Stimulated activated CD8-positive, alpha-beta memory T cell treated with anti-CD3 and anti-CD28 coated beads, Interleukin-12 subunit alpha, Interleukin-12 subunit beta, amount 100 ng/mL, for 4 hours (primary cell): ENCODE measurements at places on chromosomes 12 and 14.

- DNase-seq = no peak
These were observed 27.0 kb upstream of the TMEM260 start for GRCh38 chr14:56552615-56553014.

- DNase-seq = no peak
These were observed 38.5 kb downstream of the PTGER2 start for GRCh38 chr14:52352569-52352968.

DNA sequence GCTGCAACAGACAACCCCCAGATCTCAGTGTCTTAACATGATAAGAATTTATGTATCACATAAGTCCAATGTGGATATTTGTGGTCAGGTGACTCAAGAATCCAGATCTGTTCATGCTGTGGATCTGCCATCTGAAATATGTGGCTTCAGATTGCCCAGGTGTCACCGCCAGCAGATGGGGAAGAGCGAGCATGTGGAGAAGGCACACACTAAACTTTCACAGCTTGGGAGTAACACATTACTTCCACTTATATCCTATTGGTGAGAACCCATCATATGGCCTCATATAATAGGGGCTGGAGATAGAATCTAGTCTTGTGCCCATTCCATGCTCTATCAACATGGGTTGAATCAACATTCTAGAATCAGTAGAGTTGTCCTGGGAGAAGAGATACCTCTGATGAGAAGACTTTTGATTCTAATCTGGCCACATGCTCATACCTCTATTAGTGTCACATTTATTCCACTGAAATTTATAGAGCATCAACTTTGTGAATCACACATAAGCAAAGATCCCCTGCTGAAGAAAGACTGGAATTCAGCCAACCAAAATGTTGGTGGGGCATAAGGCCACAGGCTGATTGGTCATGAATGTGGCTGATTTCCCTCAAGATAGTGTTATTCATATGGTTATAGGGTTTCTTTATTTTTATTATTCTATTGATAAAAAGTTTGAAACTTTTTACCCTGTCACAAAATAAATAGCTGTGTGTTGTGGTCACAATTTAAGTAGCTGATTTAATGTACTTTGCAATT, 6.0 kb upstream of the CALCOCO1 start:
- no peak for DNase-seq

DNA sequence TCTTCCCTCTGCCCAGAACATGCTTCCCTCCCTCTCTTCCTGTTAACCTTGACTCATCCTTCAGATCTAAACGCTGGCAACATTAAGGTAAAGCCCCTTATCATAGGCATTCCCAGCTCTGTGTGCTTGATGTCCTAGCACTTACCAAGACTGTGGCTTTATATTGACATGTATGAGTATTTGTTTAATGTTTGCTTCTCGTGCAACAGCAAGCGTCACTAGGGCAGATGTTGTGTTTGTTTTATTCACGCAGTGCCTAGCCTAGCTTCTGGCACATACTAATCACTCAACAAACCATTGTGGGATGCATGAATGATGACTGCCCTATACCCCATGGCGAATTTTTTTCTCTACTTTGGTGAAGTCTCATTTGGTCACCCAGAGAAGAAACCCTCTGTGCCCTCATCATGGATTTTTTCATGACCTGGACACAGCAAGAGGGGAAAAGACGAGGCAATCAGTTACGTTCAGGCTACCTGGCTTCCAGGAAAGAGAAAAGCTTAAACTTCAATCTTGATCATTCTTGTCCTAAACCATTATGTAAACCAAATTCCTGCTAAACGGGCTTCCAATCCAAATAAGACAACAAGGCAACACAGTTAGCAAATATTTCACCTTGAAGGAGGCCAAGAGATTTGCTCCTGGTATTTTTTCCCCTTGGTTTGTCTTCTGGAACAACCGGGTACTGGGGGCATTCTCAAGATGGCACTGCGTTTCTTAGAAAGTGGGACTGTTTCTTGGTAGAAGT, 47.9 kb upstream of the SOCS2 start:
- no peak for DNase-seq

- no peak for DNase-seq
These were observed 289.0 kb upstream of the RPL10L start for GRCh38 chr14:46940611-46941010.

DNA sequence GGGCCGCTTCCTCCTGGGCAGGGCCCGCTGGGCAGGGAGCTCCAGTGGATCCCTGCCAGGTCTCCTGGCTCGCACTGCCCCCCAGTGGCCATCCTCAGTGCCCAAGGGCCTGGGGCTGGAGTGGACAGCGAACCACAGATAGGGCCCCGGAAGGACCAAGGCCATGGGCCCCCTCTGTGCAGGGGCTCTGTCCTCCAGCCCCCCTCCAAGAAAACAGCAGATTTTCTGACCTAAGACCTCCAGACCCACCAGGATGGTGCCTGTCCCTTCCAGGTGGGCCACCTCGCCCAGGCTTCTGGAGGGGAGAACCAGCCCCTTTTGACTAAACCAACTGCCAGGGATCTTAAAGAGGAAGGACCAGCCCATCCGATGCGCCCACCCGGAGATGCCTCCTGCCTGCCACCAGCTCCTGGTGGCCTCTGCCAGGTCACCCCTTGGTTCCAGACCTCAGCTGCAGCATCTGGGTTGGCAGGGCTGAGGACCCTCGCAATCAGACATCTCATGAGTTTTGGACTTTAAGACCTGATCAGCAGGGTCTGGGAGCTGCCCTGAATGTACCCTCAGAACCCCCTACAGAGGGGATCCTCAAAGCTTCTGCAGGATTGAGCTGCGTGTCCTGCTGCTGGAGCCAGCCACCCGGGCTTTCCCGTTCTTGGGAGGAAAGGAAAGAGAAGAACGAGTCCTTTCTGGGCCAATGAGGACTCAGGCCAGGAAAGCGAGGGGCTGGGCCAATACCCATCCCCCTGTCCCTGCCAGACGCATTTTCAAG, 325.8 kb upstream of the DIO3 start:
- DNase-seq = no peak

DNA sequence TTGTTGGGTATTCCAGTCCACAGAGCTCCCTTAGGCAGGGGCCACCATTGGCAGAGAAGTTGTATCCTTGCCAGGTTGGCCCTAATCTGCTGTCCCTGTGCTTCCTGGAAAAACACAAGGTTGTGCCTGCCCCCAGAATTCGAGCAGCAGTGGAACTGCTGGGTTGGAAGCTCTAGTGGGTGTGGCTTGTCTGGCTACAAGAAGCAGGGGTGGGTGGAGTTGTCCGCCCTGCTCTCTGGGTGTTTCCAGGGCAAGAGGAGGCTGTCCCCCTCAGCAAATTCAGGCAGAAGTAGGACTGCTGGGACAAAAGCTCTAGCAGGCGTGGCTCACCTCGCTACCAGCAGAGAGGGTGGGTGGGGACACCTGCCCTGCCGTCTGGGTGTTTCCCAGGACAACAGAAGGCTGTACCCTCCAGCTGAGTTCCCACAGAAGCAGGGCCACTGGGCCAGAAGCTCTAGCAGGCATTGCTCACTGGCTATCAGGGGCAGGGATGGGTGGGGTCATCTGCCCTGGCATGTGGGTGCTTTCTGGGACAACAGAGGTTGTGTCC, 72.8 kb upstream of the NPAS3 start:
- DNase-seq = no peak

- DNase-seq = no peak
These were observed 55.5 kb downstream of the FAM222A start for GRCh38 chr12:109768901-109769670.

DNA sequence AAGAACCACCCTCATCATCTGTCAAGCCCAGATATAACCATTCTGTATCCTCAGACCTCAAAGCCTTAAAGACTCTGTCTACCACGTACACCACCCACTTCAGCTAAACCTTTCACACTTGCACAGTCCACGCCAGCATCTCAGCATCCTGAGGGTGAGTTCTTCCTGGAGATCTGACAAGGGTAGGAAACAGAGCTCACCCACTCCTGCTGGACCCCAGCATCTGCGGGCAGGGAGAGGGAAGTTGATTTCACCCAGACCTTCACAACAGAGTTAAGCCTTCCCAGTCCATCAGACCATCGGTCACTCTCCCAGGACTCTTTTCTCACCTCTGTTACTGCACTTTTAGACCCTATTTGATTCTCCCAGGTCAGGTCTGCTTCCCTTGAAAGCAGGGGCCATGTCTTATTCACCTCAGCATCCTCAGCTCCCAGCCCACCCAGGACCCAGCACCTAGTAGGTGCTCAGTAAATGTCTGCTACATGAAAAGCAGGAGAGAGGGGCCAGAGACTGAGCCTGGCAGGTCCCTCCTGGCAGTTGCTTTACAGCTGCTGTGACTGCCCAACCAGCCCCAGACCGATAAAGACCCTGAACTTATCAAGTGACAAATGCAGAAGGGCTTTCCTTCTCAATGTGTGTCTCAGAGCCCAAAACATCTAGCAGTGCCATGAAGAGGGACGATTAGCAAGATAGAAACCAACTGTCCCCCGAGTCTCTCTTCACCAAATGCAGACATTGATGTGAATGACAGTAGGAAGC, 34.1 kb downstream of the ANO2 start:
- no peak for DNase-seq

DNA sequence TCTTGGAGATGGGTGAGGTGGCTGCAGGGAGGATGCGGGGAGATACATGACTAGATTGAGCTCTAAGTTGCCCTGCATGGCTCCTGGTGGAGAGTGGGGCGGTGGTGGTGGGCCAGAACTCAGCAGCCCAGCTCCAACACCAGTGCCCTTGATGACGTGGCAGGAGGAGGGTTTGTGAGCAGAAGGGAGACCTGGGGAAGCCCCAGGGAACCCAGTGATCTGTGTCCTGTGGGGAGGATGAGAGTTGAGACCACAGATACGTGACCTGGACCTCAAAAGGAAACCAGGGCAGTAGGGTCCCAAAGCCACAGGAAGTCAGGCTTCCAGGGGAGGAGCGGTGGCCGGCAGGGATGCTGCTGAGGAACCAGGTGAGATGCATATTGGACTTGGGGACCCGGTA, 989.1 kb upstream of the TMEM132C start:
- no peak for DNase-seq

DNA sequence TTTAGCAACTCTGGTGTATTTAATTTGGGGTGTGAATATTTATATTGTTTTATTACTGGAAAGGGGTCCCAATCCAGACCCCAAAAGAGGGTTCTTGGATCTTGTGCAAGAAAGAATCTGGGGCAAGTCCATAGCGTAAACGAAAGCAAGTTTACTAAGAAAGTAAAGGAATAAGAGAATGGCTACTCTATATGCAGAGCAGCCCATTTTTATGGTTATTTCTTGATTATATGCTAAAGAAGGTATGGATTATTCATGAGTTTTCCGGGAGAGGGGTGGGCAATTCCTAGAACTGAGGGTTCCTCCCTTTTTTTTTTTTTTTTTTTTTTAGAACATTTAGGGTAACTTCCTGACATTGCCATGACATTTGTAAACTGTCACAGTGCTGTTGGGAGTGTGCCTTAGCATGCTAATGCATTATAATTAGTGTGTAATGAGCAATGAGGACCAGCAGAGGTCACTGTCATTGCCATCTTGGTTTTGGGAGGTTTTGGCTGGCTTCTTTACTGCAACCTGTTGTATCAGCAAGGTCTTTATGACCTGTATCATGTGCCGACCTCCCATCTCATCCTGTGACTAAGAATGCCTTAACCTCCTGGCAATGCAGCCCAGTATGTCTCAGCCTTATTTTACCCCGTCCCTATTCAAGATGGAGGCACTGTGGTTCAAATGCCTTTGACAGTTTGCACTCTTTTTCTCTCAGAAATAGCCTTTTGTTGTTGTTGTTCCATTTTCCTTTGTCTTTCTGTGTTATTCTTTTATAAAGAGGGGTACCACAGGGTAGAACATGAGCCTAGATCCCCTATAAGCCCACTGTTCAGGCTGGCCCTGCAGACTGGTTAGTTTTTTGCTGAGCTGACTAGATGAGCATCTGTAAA, 75.5 kb upstream of the DCD start:
- no peak for DNase-seq

DNA sequence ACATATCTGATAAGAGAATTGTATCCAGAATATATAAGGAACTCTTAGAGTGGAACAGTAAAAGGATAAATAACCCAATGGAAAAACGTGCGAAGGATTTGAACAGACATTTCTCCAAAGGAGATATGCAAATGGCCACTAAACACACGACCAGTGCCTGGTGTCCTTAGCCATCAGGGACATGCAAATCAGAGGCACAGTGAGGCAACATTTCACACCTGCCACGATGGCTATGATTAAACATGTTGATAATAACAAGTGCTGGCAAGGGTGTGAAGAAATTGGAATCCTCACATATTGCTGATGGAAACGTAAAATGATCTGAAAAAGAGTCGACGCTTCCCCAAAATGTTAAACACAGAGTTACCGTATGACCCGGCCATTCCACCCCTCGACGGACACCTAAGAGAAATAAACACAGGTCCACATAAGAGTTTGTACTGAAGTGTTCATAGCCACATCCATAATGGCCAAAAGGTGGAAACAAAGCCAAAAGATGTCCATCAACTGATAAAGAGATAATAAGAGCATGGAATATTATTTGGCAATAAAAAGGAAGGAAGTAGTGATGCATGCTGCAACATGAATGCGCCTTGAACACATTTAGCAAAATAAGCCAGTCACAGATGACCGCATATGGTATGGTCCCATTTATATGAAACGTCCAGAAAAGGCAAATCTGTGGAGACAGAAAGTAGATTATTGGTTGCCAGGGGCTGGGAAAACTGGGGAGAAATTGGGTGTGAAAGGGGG, 6.3 kb upstream of the TMEM121 start:
- DNase-seq = no peak

GRCh38 chr14:39212693-39213092, 21.0 kb upstream of the MIA2 start:
- DNase-seq = no peak

DNA sequence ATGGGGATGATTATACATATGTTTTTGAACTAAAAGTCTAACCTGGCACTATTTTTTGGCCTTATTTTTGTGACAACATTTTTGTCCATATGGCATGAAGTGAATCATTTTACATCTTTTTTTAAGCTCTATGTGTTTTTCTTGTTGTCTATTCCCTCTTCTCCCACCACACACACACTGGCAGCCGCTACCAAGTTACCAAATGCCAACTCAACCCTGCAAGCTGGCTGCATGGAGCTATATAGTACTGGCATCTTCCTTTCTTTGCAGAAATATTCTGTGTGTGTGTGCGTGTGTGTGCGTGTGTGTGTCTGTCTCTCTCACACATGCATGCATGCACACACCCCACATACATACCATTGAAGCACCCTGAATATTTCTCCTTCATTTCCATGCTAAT, 278.9 kb upstream of the SOX5 start:
- no peak for DNase-seq

DNA sequence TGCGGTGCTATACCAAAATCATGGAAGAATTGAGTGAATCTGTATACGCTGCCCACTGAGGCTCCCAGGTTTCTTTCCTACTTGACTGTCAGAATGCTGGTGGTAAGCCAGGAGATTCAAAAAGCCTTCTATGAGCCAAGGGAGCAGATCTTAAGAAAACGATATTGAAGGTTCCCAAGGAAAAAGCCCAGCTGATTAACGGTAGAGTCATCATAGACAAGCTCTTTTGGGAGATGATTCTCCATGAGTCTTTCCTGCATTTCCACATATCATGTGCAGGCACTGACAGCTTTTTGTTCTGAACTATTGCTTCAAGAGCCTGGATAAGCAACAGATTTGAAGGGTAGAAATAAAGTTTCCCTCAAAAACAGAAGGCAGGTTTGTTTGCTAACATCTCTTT, 17.5 kb downstream of the SLC35F4 start:
- DNase-seq = no peak

GRCh38 chr12:51508285-51508684, 82.7 kb upstream of the SCN8A start:
- no peak for DNase-seq
